ENCODE measurements at places on chromosomes 5 and 9.

- DNase-seq = no peak
These were observed 783.3 kb upstream of the SEMA6A start for GRCh38 chr5:117357886-117358285.

DNA sequence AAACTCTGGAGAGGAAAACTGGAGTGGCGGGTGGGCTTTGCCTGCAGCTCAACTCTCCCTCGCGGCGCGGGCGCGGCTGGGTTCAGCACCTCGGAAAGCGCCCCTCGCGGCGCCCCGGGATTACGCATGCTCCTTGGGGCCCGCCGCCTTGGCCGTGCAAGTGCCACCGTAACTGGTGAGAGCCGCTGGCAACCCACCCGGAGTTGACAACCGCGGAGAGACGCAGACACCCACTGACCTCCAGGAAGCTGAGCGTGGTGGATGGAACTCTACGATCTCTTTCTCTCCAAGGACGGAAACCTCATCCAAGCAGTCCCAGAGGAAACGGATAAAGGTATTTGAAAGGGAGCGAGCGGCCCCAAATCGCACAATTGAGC lies 194 bp upstream of the RXFP3 start:
- no peak for DNase-seq

- no peak for DNase-seq
These were observed 378.1 kb upstream of the RFX3 start for GRCh38 chr9:3903906-3904305.

GRCh38 chr5:181149806-181150733 lies 2.7 kb downstream of the OR2V2 start:
- DNase-seq = peak; percentile 32

GRCh38 chr9:34862836-34863235 lies 95.2 kb upstream of the PHF24 start:
- DNase-seq = no peak

GRCh38 chr9:79896390-79896980 lies 324.7 kb downstream of the TLE4 start:
- no peak for DNase-seq

DNA sequence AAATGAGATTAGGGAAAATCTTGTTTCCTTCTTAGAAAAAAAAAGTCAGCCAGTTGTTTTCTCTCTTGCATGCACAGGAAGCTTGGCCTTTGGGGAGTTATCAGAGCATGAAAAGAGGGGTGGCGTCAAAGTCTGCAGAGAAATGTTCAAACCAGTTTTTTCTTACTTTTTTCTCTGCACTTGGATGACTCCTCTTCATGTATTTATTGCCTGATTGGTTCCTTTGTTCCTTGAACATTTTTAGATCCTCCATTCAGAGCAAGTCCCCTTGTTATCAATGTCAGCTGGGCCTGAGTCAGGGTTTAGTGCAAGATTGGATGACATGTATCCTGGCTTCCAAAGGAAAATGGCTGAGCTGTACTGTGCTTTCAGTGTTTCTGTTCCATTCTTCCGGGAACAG lies 392.6 kb upstream of the BRINP1 start:
- no peak for DNase-seq

DNA sequence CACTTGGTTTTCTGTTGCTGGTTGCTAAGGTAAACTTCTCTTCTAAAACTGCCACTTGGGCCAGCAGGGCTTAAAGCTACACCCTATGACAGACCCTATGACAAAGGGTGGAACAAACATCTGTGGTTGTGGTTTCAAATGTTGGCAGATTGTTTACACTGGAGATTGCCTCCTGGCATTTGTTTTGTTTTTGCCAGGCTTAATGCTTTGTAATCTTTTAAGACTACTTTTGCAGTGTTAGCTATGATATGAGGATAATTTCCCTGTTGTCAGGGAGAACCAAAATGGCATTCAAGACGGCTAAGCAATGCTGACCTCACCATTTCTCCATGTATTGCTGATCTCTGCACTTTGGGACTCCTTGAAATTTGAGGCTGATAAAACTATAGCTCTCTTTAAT lies 50.3 kb downstream of the MAMDC2 start:
- no peak for DNase-seq

GRCh38 chr9:125233678-125234077 lies 7.5 kb downstream of the HSPA5 start:
- no peak for DNase-seq

DNA sequence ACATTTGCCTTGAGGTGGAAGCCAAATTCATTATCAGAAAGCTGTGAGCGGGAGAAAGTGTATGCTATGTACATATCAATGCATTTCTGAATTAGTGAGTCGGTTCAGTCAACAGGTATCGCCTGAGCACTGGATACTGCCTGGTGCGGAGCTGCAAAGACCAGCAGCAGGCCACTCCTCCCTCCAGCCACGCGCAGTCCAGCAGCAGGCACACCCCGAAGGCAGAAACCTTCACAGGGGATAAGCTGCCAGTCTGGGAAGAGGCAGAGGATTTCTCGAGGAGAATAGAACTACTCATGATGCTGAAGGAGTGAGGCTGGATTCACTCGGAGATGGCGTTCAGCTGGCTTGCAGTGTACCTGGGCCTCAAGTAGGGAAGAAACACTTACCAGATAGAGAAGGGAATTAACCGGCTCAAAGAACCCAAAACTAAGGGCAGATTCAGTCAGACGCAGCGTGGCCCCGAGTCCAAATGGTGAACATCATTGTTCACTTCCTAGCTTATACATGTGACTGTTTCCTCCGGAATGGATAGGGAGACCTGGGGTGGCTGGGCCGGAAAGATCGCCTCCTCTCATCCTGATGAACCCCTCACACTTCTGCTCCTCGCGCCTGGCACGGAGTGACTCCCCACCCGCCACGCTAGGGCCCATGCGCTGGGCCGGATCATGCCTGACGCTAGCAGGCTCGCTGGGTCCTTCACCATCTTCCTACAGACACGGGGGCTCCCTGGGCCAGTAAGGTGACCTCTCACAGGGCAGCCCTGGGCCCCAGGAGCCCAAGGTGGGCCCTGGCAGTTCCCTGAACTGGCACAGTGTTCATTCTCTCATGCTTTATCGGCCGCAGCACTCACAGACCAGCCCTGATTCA lies 78.1 kb upstream of the SPATA31C2 start:
- no peak for DNase-seq

DNA sequence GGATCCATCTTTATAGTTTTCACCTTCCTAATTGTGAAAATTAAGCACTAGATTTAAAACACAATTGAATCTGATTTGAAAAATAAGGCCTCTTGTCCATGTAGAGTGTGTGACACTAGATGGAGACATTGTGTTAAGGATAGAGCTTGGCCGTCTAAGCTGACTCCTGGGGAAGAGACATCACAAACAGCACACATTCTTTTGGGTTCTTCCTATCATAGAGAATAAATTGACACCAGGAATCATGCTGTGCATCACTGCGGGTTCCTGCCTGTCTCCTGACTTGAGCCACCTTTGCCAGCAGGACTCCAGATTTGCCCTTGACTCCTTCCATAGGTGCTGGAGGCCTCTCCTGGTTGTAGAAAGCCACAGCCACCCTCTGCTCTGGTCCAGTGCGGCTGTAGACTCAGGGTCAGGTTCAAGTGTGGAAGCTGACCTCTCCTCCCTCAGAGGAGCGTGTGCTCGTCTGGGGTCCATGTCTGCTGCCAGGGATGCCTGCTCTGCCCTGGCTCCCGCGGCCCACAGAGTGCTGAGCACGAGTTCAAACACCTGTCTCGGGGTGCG lies 11.2 kb downstream of the ROPN1L start:
- no peak for DNase-seq

GRCh38 chr9:94002316-94003140 lies 47.4 kb upstream of the BARX1 start:
- no peak for DNase-seq

- DNase-seq = no peak
These were observed 5.5 kb downstream of the SLC25A2 start for GRCh38 chr5:141298376-141298775.

DNA sequence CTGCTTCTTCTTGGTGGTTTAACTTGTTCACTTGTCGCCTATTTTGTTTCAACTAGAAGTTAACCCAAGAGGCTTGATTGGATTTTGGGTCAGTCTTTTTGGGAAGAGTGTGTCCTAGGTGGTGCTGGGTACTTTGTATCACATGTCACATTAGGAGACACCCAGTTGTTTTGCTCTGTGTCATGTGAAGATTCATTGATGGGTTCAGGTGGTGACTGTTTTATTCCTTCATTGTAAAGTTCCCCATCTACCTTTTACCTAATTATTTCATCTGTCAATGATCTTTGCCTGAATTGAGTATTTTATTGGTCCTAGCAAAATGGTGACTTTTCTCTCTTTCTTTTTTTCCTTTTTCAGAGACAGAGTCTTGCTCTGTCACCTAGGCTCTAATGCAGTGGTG lies 69.2 kb downstream of the RALGPS1 start:
- DNase-seq = no peak

DNA sequence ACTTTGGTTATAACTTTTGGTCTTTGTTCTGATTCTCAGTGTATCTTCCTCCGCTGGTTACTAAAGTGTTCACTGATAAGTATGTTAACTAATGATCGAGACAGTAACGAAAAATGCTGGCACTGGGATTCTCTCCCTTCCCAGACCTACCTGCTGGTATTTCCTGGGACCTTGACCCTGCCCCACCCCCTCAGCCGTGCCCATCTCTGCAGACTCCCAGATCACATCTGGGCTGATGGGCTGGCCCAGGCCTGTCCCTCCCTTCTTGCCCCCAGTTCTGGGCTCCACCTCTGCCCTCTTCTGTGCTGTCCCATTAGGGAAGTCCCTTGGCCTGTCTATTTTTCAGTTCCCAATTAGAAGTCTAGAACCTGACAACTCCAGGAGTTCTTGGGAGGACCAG lies 46.9 kb downstream of the NEURL1B start:
- no peak for DNase-seq

DNA sequence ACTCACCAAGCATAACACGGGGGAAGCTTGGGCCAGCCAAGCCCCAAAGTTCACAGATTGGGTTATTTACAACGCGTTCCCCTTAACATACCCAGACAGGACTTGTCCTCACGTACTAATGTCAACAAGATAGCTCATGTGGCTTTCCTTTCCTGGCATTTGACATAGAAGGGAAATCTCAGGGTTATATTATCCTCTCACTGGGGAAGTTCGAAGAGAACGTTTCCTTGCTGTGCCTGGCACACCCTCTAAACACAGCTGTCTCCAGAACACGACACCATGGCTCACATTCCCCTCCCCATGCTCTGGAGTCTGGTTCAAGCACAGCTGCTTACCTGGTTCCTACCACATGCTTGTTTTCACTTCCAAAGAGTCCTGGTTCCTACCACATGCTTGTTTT lies 46.8 kb upstream of the OTULINL start:
- DNase-seq = no peak

DNA sequence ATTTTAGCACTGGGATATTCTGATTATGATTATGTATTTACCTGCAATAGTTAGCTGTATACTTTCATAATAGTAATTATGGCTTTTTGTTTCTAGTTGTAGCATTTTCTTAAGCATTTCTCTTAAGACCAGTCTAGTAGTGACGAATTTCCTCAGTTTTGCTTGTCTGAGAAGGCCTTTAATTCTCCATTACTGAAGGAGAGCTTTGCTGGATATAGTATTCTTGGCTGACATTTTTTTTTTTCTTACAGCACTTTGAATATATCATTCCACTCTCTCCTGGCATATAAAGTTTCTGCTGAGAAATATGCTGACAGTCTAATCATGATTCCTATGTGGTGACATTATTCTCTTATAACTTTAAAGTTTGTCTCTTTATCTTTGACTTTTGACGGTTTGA lies 181.1 kb upstream of the DMRTA1 start:
- DNase-seq = no peak

DNA sequence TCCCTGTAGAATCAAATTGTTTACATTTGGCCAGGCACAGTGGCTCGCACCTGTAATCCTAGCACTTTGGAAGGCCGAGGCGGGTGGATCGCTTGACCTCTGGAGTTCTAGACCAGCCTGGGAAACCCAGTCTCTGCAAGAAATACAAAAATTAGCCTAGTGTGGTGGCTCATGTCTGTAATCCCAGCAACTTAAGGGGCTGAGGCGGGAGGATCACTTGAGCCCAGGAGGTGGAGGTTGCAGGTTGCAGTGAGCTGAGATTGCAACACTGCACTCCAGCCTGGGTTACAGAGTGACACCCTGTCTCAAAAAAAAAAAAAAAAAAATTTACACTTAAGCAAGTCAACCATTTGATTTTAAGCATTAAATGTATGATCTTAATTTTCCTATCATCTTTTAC lies 17.5 kb upstream of the IQGAP2 start:
- DNase-seq = no peak

- no peak for DNase-seq
These were observed 16.1 kb upstream of the PRLR start for GRCh38 chr5:35246411-35246810.

- DNase-seq = peak; percentile 46
These were observed 27.8 kb downstream of the CSF1R start for GRCh38 chr5:150058480-150059126.

DNA sequence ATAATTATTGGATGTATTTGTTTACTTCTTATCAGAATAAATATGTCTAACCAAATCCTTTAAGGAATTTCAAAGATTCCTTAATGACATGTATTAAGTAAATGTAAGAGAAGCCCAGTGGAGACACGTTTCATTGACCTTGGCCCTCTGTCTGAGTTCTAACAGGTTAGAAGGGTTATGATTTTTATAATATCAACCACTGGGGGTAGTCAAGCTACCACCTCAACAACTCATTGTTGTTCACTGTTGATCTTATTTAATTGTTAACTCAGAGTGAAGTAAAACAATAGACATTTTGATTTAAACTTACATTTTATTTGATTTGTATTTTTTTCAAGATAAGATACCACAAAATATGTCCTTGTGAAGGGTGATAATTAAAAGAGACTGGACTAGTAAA lies 499.2 kb upstream of the COX7C start:
- DNase-seq = no peak

DNA sequence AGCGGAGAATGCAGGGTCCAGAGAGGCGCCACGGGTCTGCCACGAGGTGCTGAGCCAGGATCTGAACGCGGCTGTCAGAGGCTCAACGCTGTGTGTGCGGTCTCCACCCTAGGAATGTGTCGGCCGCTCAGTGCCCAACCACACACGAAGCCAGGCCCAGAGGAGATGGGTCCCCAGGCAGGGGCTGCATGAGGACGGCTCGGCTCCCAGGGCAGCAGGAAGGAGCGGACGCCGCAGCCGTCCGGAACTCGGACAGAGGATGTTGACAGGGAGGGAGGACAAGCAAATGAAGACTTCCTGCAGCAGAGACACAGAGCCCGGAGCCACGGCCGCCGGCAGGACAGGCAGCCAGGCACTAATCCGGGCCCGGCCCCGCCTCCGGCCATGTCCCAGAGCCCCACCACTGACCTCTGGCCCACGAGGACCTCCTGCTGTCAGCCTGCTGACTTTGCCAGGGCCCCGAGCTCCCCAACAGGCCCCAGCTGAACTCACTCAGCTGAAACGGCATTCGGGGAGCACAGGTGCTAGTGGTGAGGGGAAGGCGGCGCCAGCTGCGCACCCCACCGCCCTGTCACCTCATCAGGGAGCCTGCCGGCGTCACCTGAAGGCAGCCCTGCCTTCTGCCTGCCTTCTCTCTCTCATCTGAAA lies 12.7 kb downstream of the VAV2 start:
- DNase-seq = no peak

Data from lower leg skin (tissue), 4 donors.